ENCODE measurements at places on chromosomes 2 and 18.
A peak's percentile ranks its signal among the peaks of the same experiment; 100 is the strongest.

DNA sequence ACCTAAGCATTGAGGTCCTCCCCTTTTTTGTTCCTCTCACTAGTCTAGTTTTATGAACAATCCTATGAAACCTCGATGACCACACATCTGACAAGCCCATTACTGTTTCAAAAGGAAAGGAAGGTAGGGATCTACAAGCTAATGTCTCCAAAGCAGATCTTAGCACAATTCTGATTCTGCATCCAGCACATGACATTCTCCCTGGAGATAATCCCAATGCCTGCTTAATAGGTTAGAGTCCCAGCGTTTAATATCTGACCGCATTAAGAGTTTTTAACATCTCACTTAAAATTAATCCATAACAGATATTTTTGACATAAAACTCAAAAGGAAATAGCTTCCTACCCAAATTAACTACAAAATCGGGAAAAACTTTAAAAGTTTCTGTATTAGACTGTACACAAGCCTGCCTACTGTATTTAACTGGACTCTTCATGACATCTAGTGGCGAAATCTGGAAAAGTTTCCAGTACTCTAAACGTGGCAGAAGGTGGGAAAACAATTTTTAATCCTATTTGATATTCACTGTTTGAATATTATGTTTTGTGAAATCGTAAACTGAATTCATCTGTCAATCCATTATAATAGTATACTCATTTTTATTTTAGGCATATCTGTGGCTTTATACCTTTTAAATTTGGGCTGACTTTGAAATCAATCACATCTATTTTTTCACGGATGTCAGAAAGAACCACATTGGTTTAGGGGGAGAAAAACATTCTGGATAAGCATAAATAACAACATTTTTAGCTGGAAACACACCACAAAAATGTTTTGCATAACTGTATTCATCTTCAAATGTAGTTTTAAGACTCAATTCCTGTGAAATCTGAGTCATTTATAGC lies 62.4 kb downstream of the TXNL1 start:
- DNase-seq: no peak

DNA sequence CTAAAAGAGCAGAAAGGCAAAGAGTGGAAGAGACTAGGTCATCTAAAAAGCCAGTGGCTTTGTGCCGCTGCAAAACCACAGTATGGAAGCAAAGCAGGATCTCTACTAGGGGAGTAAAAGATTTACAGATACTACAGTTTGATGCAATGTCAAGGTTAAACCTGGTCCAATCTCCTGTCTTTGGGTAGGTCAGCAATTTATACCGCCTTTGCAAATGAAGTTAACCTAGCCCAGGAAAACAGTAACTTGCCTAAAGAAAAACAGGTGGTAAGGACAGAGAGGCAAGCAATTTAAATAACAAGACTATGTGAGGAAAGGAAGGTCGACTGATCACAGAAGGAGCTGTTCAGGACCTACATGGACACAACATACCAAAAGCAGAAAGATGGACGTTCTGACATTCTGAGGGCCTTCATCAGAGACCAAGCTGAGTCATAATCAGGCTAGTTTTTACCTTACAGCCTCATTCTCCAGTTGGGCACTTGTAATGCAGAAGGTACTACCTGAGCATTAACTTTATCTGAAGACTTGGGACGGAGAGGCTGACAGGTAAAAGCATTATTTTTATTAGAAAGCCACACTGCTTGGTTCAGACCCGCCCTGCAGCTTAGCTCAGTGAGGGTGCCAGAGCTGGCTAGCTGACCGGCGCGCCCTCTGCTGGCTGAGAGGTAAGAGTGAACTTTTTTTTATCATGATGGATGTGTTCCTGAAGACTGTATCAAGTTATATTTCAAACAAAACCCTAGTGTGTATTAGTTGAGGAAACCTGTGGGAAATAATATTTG lies 15.9 kb downstream of the CDKL4 start:
- peak; percentile 77 for DNase-seq

GRCh38 chr2:240920783-240921231 lies 14.7 kb downstream of the CROCC2 start:
- DNase-seq: no peak

DNA sequence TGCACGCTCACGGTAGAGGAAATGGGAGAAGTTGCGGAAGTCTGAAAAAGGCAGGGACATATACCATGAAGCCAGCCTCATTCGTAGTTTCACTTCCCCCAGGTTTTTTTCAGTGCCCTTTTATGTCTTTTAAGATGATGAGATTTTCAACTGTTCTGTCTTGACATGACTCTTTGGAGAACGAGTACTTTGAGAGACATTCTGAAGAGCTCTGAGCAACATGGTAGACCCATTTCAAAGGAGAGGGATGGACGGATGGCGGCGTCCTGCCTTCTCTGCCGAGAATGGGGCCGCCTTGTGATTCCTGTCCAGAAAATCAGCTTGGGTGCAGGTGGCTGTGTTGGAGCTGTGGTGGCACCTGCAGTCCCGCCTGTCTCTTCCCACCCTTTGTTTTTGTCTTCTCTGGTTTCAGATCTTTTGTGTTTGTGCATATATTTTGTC lies 41.7 kb downstream of the SH3BP4 start:
- no peak for DNase-seq

GRCh38 chr2:144213797-144214196 lies 306.1 kb downstream of the ZEB2 start:
- no peak for DNase-seq

DNA sequence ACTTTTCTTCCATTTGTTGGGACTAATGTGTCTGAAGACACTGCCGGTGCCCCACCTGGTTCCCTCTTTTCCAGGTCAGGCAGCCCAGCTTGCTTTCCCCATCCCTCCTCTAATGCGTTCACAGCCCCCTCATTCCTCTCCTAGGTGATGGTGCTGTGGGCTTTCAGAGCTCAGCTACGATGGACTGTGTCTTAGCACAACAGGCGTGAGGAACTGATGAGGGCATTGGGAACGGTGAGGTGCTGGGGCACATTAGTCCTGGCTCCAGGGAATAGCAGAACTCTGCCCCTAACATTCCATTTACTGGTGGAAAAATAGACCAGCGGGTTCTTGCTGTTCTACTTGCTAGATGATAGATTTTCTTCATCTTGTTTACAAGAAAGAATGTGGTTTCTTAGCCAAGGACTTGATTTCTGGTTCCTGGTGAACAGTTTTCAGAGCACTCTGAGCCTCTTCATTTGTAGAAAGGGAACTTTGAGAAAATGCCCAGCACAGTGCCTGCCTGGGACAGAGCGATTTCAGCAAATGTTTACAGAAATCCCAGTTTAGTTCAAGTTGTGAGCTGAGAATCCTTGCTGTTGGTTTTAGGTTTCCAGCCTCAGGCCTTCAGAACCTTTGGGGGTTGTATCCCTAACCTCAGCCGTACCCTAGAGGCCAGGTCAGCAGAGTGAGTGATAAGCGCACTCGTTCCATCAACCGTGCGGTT lies 42.5 kb downstream of the LDLRAD4 start:
- no peak for DNase-seq

Data from CD8-positive, alpha-beta memory T cell (primary cell).